ENCODE measurements at places on chromosomes 16 and 17.

GRCh38 chr17:19650826-19651225 is 2.3 kb downstream of the ALDH3A2 start:
- DNase-seq = no peak

- DNase-seq = no peak
Measured at GRCh38 chr16:23500212-23500861, 10.0 kb downstream of the GGA2 start.

DNA sequence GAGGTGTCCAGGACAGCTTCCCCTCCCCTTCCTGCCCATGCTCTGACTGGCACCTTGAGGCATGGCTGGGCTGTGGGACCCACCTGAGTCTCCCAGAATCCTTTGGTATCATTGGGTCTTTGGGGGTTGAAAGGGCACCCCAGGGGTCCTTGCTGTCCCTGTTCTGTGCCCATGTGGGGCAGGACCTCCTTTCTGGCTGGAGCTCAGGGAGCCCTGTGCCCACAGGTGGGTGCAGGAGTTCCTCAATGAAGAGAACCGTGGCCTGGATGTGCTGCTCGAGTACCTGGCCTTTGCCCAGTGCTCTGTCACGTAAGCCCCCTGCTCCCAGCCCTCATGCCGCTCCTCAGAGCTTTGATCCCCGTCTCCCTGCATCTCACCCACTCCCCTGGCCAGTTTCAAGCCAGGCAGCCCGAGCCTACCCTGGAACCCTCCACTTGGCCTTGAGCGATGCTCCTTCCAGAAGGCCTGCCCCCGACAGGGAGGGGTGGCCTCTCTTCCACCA is 11.8 kb downstream of the FMNL1 start:
- DNase-seq = no peak

- DNase-seq = no peak
Measured at GRCh38 chr17:39793301-39793872, 55.6 kb downstream of the GRB7 start.

GRCh38 chr16:75305364-75306098 is 54.1 kb upstream of the BCAR1 start:
- DNase-seq = no peak
